ENCODE measurements at places on chromosomes 1 and 21.

GRCh38 chr1:241950390-241950789, 7.2 kb upstream of the BECN2 start:
- no peak for DNase-seq

DNA sequence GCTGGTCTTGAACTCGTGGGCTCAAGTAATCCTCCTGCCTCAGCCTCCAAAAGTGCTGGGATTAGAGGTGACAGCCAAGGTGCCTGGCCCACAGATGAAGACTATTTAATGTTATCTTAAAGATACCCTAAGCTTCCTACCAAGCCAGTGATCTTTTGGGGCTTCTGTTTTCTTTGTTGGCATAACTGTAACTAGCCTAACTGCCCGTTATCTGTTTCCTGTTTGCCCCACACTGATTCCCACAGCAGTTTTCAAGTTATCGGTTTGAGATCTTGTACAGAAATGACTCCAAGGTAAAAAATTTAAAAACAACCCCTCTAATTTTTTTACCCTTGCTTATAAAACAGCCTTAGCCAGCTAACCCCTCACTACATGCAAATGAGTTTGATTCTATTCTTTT, 12.4 kb downstream of the SELL start:
- no peak for DNase-seq

GRCh38 chr1:96865731-96866685, 144.4 kb downstream of the PTBP2 start:
- DNase-seq, result no peak

GRCh38 chr21:27067226-27067625, 100.3 kb upstream of the ADAMTS5 start:
- DNase-seq, result no peak

- no peak for DNase-seq
Measured at GRCh38 chr1:32501865-32502264, 37.0 kb downstream of the ZBTB8B start.

- no peak for DNase-seq
Measured at GRCh38 chr1:187787736-187788135, 959.0 kb downstream of the PLA2G4A start.

DNA sequence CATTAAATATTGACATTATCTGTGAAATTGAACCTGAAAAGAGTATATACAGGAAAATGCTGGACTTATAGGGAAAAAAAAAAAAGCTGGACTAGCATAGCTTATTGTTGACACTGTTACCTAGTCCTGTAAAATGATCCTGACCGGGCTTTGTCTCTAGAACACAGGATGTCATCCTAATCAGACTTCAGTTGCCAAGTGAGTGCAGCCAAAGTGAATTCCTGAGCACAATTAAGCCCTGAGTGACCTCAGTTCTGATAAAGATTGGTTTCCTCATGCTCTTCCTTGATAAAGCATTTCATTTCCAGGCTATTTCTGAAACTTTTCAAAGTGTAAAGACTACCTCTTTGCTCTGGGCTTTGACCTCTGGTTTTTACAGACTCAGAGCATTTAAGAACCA, 19.8 kb downstream of the SELP start:
- DNase-seq, result no peak

DNA sequence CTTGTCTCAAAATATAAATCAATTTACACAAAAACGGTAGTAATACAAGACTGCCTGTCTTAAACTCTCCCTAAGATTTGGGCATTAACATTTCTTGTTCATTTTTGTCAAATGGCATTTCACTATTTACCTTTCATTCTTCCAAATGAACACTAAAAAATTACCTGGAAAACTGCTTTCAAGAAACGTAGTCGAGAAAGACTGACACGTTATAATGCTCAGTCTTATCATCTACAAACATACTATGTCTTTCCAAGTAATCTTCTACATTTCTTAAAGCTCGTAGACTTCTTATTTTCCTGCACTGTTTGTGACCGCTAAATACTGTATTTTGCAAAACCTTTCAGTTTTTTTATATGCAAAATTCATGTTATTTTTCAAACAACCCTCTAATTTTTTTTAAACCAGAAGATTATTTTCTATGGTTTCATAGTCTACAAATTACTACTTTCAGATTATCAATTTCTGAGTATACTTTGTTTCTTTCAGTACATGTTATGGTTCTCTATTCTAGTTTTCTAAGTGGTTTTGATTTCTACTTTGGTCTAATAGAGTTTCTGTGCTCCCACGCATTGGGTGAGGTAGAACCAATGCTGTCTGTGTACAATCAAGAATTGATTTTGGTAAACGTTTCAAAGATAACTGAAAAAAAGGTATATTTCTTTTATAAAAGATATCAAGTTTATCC, 336.4 kb downstream of the SMYD3 start:
- no peak for DNase-seq

GRCh38 chr1:97739596-97740103, 181.2 kb downstream of the DPYD start:
- DNase-seq, result no peak

GRCh38 chr1:172003766-172004530, 162.7 kb downstream of the DNM3 start:
- DNase-seq, result no peak

- no peak for DNase-seq
Measured at GRCh38 chr1:6179564-6180175, 451 bp downstream of the CHD5 start.

GRCh38 chr1:32899586-32900296, 1.4 kb downstream of the TMEM54 start:
- DNase-seq, result no peak

- no peak for DNase-seq
Measured at GRCh38 chr1:30915491-30916230, 7.1 kb upstream of the SDC3 start.

GRCh38 chr1:180489976-180490375, 12.4 kb downstream of the ACBD6 start:
- no peak for DNase-seq

GRCh38 chr1:89391686-89392085, 27.8 kb downstream of the GBP6 start:
- DNase-seq, result no peak

All from cortex of kidney (tissue), 1 donor.